ENCODE measurements at places on chromosomes 7 and 10.

- peaks cover 48% of the 10 kb centered on the region for H3K36me3 ChIP-seq
- H3K27ac ChIP-seq = no peak overlapping the region
- no peak for DNase-seq
- no peaks in the 10 kb centered on the region for H3K27me3 ChIP-seq
- H3K4me3 ChIP-seq = no peak overlapping the region
These were observed 16.0 kb downstream of the WAC start for GRCh38 chr10:28548781-28549498.

GRCh38 chr10:110835841-110836240 lies 35.9 kb upstream of the PDCD4 start:
- H3K27ac ChIP-seq = no peak overlapping the region
- DNase-seq = no peak
- H3K27me3 ChIP-seq = no peaks in the 10 kb centered on the region
- H3K4me1 ChIP-seq = no peaks in the 10 kb centered on the region

DNA sequence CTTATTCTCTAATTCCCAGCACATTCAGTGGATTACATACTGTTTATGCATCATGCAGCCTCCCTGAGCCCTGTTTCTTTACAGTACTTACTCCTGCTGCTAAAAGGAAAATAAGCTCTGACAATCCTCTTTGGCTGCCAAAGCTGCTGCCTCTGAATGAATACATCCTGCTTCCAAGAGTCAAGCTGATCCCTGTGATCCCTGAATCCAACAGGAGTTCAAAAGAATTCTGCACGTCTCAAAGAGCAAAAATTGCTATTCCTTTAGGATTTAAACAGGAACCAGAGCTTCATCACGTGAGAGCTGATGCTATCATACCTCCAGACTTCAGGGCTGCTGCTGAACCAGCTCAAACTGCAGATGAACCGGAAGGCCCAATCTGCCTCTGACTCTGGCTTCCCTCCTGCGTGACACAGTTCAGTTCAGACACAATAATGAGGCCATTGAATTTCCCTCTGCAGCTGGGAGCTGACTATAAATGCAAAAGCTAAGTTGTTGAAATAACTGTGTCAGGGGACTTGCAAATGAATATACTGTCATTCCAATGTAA lies 851.0 kb upstream of the PHF14 start:
- H3K4me3 ChIP-seq = no peak overlapping the region
- H3K27ac ChIP-seq = no peak overlapping the region
- DNase-seq = no peak
- H3K36me3 ChIP-seq = no peaks in the 10 kb centered on the region

GRCh38 chr10:24513155-24513554 lies 210.5 kb downstream of the ARHGAP21 start:
- H3K27ac ChIP-seq = no peak overlapping the region
- H3K27me3 ChIP-seq = no peaks in the 10 kb centered on the region
- no peaks in the 10 kb centered on the region for H3K4me1 ChIP-seq
- H3K4me3 ChIP-seq = no peak overlapping the region

DNA sequence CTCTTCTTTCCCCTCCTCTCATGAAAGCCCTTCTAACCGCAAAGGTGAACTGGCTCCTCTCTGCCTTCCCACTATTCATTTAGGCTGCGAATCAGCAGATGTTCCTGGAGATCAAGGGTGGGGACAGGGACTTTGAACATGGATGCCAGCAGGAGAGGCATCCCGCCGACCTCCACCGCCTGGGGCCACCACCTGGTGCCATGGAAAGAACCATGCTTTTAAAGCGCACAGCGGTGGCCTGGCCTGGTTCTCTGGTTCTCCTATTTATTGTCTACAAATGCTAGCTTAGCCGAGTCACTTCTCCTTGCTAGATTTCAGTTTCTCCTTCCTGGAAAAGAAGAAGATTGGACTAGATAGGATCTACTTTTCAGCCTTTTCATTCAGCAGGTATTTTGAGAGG lies 43.2 kb upstream of the KCNMA1 start:
- H3K27me3 ChIP-seq = no peaks in the 10 kb centered on the region
- H3K36me3 ChIP-seq = no peaks in the 10 kb centered on the region

GRCh38 chr10:91627344-91628102 lies 5.3 kb downstream of the PPP1R3C start:
- DNase-seq = no peak
- no peaks in the 10 kb centered on the region for H3K4me1 ChIP-seq
- no peak overlapping the region for H3K4me3 ChIP-seq
- no peaks in the 10 kb centered on the region for H3K36me3 ChIP-seq
- H3K27me3 ChIP-seq = no peaks in the 10 kb centered on the region

GRCh38 chr7:46245586-46246111 lies 324.6 kb upstream of the IGFBP3 start:
- DNase-seq = no peak
- H3K27ac ChIP-seq = no peak overlapping the region
- H3K4me3 ChIP-seq = no peak overlapping the region

DNA sequence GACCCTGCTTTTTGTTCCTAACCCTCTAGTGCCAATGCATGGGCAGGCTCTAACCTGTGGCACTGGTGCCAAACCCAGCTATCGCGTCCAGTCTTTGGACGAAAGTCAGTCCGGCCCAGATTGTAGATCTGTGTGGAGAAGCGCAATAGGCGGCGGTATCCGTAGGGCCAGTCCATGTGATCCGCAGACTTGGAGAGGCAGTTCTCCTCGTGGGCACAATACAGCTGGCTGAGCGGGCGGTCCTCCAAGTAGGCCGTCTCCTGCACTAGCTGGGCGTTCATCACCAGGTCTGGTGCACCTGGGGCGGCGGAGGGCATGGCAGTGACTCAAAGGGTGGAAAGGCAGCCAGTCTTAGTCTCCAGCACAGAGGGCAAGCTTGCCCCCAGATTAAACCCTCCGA lies 14.5 kb downstream of the LOXL4 start:
- DNase-seq = no peak
- H3K27me3 ChIP-seq = no peaks in the 10 kb centered on the region
- no peak overlapping the region for H3K4me3 ChIP-seq
- H3K36me3 ChIP-seq = peaks cover under 1% of the 10 kb centered on the region
- no peak overlapping the region for H3K27ac ChIP-seq

GRCh38 chr10:79047875-79048638 lies 20.7 kb upstream of the ZMIZ1 start:
- no peak overlapping the region for H3K4me3 ChIP-seq
- H3K4me1 ChIP-seq = peaks cover 6% of the 10 kb centered on the region
- H3K27me3 ChIP-seq = peaks cover under 1% of the 10 kb centered on the region

DNA sequence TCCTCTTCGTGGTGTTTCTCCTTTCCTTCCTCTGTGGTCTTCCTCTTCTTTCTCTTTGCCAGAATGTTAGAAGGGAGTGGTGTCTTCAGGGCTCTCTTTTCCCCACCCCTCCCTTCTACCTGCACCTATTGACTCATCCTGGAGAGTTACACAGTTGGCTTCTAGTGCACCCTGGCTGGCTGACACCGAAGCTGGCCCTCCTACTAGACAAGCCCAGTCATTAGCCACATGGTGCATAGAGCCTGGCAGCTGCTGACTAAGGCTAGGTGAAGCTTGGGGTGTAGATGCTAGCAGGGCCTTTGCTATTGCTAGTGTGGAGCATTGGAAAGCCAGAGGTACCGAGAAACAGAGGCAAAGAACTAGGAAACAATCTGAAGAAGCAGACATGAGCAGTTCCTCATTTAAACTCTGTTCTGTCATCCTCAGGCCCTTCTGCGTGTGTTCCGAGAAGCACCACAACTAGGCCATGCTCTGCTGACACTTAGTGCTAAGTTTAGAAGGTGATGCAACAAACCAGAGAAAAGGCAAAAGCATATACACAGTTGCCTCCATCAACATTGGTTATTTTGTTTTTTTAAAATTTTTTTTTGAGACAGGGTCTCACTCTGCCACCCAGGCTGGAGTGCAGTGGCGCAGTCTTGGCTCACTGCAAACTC lies 213.9 kb downstream of the BAMBI start:
- H3K27me3 ChIP-seq = no peaks in the 10 kb centered on the region
- H3K4me1 ChIP-seq = peaks cover 4% of the 10 kb centered on the region
- no peak overlapping the region for H3K4me3 ChIP-seq
- H3K27ac ChIP-seq = no peak overlapping the region
- no peak for DNase-seq

DNA sequence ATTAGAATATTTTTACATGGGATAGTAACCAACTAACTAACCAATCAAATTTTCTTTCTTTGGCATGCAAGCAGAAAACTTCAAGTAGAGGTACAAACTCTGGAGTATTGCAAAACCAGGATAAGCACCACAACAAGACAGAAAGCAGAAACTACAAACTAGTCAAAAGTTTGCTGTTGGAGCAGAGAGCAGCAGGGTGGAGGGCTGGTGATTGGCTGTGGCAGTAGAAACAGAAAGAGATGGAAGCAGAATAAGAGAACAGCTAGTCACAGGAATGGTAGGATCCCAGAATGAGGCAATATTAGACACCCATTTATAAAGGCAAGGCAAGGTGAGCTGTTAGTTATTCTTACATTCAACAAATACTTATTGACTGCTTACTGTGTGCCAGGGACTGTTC lies 6.8 kb upstream of the MACC1 start:
- H3K27ac ChIP-seq = no peak overlapping the region
- no peaks in the 10 kb centered on the region for H3K36me3 ChIP-seq
- peaks cover 13% of the 10 kb centered on the region for H3K4me1 ChIP-seq
- H3K27me3 ChIP-seq = no peaks in the 10 kb centered on the region
- DNase-seq = no peak

- H3K36me3 ChIP-seq = no peaks in the 10 kb centered on the region
- H3K27me3 ChIP-seq = no peaks in the 10 kb centered on the region
- H3K27ac ChIP-seq = no peak overlapping the region
- DNase-seq = no peak
These were observed 57.2 kb upstream of the INPP5A start for GRCh38 chr10:132480356-132480755.

- no peaks in the 10 kb centered on the region for H3K27me3 ChIP-seq
- H3K36me3 ChIP-seq = no peaks in the 10 kb centered on the region
- no peak overlapping the region for H3K4me3 ChIP-seq
- DNase-seq = no peak
These were observed 215.7 kb downstream of the TNS3 start for GRCh38 chr7:47366211-47366610.

GRCh38 chr7:91201442-91202113 lies 62.7 kb upstream of the FZD1 start:
- H3K36me3 ChIP-seq = no peaks in the 10 kb centered on the region
- no peaks in the 10 kb centered on the region for H3K27me3 ChIP-seq
- no peak overlapping the region for H3K4me3 ChIP-seq
- DNase-seq = no peak
- H3K4me1 ChIP-seq = no peaks in the 10 kb centered on the region

DNA sequence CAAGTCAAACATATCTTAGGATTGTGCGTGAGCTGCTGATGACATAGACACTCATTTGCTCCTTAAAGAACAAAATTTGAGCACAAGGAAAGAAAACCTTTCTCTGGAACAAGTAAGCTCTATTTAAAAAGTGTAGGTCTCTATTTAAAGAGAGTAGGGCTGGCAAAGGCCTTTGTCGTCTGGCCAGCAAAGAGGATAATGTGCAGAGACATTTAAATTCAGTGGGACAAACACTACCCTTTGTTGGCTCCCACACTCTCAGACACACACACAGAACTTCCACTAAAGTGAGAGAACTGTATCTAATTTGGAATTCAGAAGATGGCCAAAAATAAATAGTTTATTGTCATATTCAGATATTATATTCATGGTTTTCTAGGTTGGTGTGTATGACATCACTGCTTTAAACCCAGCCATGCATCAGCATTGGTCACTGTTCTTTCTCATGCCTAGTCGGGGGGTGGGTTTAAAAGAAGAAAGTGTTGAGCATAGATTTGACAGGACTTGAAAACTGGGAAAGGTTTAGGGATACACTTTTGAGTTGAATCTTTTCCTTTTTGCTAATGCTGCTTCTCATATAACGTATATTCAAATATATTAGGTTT lies 49.5 kb upstream of the HDAC9 start:
- no peak for DNase-seq
- H3K27me3 ChIP-seq = no peaks in the 10 kb centered on the region
- no peaks in the 10 kb centered on the region for H3K4me1 ChIP-seq

DNA sequence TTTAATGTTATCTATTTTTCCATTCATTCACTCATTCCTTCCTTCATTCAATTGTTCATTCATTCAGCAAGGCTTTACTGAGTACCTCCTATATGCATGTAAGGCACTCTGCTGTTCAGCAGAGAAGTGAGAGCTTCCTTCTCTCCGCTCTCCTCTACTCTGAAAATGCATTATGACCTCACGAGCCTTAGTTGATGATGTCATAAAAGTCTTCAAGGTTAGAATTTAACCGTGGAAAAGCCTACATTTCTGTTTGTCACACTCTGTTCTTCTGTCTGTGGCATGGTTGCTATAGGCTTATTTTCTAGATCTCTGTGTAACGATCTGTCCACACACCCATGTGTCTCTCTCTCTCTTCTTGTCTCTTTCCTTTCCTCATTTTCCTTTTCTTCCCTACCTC lies 17.1 kb downstream of the ODAD2 start:
- H3K27me3 ChIP-seq = no peaks in the 10 kb centered on the region
- H3K4me1 ChIP-seq = no peaks in the 10 kb centered on the region
- DNase-seq = no peak
- 0 out of 2 replicates have a peak, but pooled peaks cover 3% of the 10 kb centered on the region for H3K36me3 ChIP-seq
- H3K4me3 ChIP-seq = no peak overlapping the region
- H3K27ac ChIP-seq = no peak overlapping the region

GRCh38 chr7:113159746-113160339 lies 41.5 kb upstream of the SMIM30 start:
- no peaks in the 10 kb centered on the region for H3K27me3 ChIP-seq
- H3K36me3 ChIP-seq = no peaks in the 10 kb centered on the region
- DNase-seq = peak; percentile 39

DNA sequence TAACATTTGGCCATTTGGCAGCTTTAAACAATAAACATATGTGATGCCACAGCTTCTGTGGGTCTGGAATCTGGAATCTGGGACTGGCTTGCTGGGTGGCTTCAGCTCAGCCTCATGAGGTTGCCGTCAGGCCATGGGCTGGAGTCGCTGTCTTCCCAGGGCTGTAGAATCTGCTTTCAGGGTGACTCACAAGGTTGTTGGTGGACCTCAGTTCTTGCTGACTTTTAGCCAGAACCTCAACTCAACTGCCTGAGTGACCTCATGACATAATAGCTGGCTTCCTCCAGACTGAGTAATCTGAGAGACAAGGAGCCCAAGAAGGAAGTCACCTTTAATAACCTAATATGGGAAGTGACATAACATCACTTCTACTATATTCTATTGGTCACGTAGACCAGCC lies 44.6 kb upstream of the TSPAN13 start:
- H3K27ac ChIP-seq = no peak overlapping the region
- H3K27me3 ChIP-seq = no peaks in the 10 kb centered on the region
- peaks cover 13% of the 10 kb centered on the region for H3K36me3 ChIP-seq
- no peaks in the 10 kb centered on the region for H3K4me1 ChIP-seq
- no peak overlapping the region for H3K4me3 ChIP-seq

- H3K4me1 ChIP-seq = no peaks in the 10 kb centered on the region
- no peaks in the 10 kb centered on the region for H3K27me3 ChIP-seq
- H3K36me3 ChIP-seq = no peaks in the 10 kb centered on the region
- DNase-seq = no peak
- no peak overlapping the region for H3K27ac ChIP-seq
- H3K4me3 ChIP-seq = no peak overlapping the region
These were observed 156.7 kb downstream of the MBL2 start for GRCh38 chr10:52615756-52616394.

GRCh38 chr10:70982443-70982842 lies 94.1 kb upstream of the PCBD1 start:
- H3K36me3 ChIP-seq = no peaks in the 10 kb centered on the region
- DNase-seq = no peak
- no peak overlapping the region for H3K4me3 ChIP-seq
- no peaks in the 10 kb centered on the region for H3K27me3 ChIP-seq

GRCh38 chr7:90469554-90469953 lies at the start of gene PTTG1IP2:
PTTG1IP2 (plus strand) TSS chr7:90469639; CDS start chr7:90469787, 148 bp downstream.
- no peak within 1 kb of the TSS for H3K4me3 ChIP-seq
- H3K27ac ChIP-seq = no peak within 1 kb of the TSS
- H3K4me1 ChIP-seq = peaks cover 4% of the 10 kb centered on the region
- DNase-seq = no peak
- no peaks in the 10 kb centered on the region for H3K27me3 ChIP-seq
- H3K36me3 ChIP-seq = no peaks in the 10 kb centered on the region

Data from HCT116 (cell line).